ENCODE measurements at places on chromosomes 4 and X.

GRCh38 chr4:144384408-144384807, 243.9 kb upstream of the GYPA start:
- DNase-seq, result no peak

DNA sequence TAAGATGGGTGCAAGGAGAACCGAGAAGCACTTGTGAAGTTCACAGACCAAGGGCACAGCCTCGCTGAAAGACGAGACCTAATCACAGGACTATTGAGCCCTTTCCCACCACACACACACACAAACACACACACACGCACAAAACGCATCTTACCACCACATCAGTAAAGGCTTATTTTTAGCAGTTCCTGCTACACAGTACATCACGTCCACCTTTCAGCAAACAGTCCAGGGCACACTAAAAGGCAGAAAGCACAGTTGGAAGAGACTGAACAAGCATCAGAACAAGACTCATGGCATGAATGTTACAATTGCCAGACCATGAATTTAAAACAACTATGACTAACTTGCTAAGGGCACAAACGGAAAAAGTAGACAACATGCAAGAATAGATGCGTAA, 83.6 kb upstream of the MAPK10 start:
- DNase-seq, result no peak

GRCh38 chr4:35982318-35982717, 262.0 kb downstream of the ARAP2 start:
- no peak for DNase-seq

DNA sequence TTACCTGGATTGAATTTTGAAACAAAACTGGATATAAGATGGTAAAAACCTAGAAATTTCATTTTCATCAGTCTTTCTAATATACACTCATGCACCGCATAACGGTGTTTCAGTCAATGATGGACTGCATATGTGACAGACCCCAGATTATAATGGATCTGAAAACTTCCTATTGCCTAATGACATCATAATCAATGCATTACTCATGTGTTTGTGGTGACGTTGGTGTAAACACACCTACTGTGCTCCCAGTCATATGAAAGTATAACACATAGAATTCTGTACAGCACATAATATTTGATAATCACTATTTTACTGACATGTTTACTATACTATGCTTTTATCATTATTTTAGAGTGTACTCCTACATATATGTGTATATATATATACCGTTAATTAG, 119.9 kb upstream of the AGA start:
- DNase-seq, result no peak

- DNase-seq, result no peak
Observed at GRCh38 chrX:8147226-8147625, 23.8 kb downstream of the VCX2 start.

DNA sequence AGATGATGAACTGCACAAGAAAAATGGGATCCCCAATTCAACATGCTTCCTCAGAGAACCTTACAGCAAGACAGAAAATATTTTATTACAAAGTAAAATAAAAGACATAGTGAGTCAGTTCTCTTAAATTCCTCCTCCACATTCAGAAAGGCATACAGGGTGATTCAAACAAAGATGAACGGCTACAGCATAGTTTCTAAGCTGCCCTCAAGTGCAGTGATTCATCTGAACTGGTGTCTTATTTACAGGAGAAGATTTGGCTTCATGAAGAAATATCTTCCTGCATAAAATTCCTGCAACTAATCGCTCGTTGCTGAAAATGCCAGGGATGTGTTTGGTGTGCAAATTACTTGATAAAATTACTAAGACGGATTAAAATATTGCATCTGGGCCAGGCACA, 103.6 kb downstream of the PRKX start:
- no peak for DNase-seq

DNA sequence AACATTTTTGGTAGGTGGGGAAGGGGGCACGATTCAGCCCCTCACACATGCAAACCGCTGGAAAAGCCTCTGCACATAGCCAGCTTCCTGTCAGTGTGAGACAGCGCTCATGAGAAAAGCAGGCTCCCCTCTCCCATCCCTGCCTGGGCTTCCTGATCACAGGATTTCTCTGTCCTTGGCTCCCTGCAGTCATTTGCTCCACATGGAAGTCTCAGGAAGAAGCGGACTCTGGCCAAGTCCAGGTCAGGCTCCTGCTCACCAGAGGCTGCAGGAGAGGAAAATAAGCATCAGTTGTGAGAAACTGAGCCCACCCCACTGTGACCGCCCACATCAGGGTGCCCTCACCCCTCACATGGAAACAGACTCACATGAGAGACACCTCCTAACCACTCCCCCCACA, 664.3 kb upstream of the TENM3 start:
- no peak for DNase-seq

DNA sequence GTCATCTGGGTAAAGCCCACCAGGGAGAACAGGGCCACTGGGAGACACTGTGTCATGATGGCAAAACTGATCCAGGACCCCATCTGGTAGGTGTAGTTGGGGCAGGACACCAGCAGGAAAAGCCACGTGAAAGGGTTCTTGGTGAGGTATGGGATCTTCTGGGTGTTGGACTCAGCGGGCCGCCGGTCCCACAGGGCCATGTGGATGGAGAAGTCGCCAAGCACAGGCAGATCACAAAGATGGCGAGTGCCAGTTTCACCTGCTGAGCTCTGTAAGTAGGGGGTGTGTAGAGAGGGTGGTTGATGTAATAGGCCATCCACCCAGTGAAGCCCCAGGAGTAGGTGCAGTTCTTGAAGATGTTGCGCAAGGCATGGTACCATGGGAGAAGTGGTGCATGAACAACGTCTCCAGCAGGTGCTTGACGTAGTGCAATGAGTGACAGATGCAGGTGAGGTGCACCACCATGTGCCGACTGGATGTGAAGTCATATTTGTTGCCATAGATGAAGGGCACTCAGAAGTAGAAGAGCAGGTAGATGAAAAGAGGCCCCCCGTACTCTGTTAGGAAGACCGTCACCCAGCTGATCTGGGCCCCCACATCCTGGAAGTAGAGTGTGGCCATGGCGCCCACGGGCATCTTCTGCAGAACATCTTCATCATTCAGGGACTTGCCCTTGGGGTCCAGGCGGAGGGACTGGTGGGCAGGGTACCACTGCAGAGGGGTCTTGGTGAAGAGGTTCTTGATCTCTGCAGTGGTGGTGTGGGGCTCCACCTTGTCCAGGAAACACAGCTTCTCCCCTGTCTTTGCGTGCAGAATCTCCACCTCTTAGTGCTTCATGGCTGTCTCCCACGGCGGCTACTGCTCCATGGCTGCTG, 249.3 kb downstream of the ANKRD50 start:
- DNase-seq, result no peak

Measured in activated T-cell treated with anti-CD3 and anti-CD28 coated beads for 1 hour (primary cell).